ENCODE measurements at places on chromosomes 1 and 21.

- DNase-seq: no peak
These were observed 269.6 kb upstream of the PLXNA2 start for GRCh38 chr1:208513799-208514198.

DNA sequence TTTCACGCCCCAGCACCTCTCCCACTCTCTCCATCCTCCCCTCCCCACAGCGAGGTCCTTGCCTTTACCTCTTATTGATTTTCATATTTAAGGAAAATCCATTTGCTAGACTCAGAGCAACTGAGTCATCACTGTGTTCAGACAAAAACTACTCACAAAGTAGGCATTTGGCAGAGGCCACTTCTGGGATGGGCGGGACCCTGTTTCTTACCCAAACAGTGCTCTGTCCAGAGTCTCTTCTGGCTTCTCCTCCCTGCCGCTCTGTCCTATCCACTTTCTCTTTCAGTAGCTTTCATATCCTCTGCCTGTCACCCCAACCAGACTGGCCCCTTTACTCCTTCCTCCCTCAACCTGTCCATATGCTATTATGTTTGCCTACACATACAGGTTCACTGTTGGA is 2.4 kb upstream of the NAV1 start:
- DNase-seq: no peak

DNA sequence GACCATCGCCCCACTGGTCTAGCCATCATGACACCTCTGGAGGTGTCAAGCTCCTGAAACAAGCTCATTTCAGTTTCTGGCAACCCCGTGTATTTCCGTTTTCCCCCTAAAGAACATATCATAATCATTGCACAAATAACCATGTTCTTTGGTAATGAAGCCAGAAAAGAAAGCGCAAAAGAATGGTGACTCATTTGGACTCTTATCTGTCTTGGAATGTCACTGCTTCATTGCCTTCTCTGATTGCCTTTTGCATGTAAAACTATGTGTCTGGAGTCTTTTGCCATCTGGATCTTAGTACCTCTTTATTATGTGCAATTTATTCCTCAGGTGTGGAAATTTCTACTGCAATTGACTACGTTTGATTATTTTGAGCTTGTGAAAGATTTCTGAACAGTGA is 110.5 kb downstream of the COLGALT2 start:
- DNase-seq: no peak

- DNase-seq: no peak
These were observed 17.8 kb upstream of the RSBN1 start for GRCh38 chr1:113830039-113830438.

- DNase-seq: no peak
These were observed 11.2 kb upstream of the RXRG start for GRCh38 chr1:165456114-165456513.

- no peak for DNase-seq
These were observed 84.3 kb upstream of the KLHDC7A start for GRCh38 chr1:18396247-18396980.

- DNase-seq: no peak
These were observed 82.2 kb upstream of the DPT start for GRCh38 chr1:168811176-168811575.

DNA sequence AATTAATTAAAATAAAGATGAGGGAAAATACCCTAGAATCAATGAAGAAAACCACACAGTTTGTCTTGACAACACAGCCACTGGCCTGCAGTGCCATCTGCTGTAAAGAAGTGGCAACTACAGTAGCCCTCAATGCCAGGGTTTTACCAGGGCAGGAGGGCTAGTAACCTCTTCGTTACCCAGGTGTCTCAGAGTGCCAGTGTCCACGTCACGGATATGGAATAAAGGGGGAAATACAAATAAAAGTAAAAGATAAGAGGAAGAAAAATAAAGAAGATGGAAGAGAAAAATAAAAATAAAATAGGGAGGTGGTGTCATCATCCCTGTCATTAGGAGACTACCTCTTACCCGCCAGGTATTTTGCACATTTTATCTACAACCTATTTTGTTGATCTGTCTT is 14.2 kb upstream of the SLC44A3 start:
- no peak for DNase-seq

GRCh38 chr1:41795205-41795762 is 123.4 kb downstream of the HIVEP3 start:
- no peak for DNase-seq

DNA sequence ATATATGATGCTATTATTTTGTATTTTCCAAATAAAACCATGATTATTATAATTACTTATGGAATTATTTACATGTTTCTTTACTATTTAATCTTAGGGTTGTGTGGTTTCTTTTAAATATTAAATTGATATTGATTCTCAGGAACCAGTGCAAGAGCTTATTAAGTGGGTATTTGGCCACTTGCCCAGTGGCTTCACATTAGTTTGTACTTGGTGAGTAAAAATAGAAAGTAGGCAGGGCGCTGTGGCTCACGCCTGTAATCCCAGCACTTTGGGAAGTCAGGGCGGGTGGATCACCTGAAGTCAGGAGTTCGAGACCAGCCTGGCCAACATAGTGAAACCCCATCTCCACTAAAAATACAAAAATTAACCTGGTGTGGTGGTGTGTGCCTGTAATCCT is 497.1 kb downstream of the PTPRC start:
- DNase-seq: no peak

GRCh38 chr1:61951731-61952580 is 209.7 kb downstream of the PATJ start:
- DNase-seq: no peak

DNA sequence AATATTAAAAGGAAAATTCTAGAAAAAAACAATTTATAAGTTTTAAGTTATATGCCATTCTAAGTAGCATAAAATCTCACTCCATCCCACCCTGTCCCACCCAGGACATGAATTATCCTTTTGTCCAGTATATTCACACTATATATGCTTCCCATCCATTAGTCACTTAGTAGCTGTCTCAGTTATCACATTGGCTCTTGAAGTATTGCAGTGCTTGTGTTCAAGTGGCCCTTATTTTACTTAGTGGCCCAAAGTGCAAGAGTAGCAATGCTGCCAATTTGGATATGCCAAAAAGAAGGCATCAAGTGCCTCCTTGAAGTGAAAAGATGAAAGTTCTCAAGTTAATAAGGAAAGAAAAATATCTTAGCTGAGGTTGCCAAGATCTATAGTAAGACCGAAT is 192.3 kb downstream of the KCNT2 start:
- no peak for DNase-seq

GRCh38 chr1:58966103-58966916 is 182.5 kb upstream of the JUN start:
- no peak for DNase-seq

GRCh38 chr1:150578272-150579109 is 919 bp downstream of the MCL1 start:
- DNase-seq: no peak

GRCh38 chr1:18302788-18303413 is 177.8 kb upstream of the KLHDC7A start:
- no peak for DNase-seq

- DNase-seq: no peak
These were observed 97.8 kb downstream of the SIK1 start for GRCh38 chr21:43328958-43329691.

GRCh38 chr1:156752843-156753482 is 1.5 kb upstream of the HDGF start:
- DNase-seq: no peak

GRCh38 chr1:226829105-226829504 is 41.3 kb upstream of the PSEN2 start:
- no peak for DNase-seq

Data from SIG-M5 (cell line).